ENCODE measurements at places on chromosomes 5 and 9.

GRCh38 chr9:70413464-70413798 is 1.0 kb downstream of the KLF9 start:
- no peak for DNase-seq

GRCh38 chr5:76607353-76607871 is 15.8 kb downstream of the F2RL2 start:
- no peak for DNase-seq

DNA sequence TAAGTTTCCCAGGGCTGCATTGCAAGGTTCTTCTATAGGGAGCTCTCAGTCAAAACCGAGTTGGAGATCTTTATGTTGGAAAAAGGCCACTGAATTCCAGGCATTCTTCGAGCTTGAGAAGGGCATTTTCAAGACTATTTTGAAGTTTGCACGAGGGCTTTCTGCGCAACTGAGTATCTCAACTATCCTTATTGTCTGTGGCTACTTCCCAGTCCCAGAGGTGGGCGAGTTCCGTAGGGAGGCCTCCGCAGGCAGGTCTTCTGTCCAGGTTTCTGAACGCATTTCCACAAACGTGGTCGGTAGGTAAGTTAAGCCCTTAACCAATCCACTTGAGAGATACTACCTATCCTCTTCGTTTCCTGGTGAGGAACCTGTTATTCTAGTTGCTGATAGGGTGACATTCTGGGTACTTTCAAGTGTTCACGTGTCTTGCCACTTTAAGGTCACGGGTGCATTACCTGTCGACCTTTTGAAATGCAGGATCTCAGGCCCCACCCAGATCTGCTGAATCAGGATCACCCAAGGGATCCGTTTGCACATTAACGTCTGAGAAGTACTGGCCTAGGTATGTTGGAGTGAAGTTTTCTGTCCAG is 51.4 kb upstream of the TJP2 start:
- no peak for DNase-seq

DNA sequence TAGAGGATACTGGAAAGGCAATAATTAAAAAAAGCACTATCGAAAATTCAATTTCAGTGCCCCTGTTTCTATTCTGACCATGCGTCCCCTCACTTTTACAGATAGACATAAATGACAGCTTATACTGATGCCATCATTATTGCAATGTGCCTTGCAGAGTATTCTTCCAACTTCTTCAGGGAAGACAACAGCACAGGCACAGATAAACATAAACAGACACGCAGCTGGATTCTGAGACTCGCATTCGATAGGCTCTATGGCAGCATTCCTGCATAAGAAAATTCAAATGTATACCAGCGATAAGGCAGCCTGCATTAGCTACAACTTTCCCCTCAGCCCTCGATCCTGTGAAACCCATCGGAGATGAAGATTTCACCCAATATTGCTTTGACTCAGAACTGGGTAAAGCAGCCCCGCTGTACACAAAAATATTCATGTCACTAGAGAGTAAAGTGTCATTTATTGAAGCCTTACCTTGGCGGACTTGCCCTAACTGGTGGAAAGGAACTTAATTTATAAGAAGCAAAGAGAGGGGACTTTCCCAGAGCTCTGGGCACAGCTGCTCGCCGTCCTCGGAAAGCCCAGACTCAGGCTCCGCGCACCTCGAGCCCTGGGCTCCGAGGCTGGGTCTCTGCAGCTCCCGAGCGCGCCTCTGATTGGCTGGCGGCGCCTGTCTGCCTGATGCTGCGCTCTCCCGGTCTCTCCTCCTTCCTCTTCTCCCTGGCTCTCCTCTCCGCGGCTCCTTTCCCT is at the start of gene CDH18:
Gene CDH18, minus strand, starts transcription at position 589 of the 750 bp plus-strand sequence. CDS start 149,214 bp downstream, outside the sequence.
- DNase-seq, result no peak

- DNase-seq, result no peak
These were observed 11.8 kb upstream of the ACTBL2 start for GRCh38 chr5:57494104-57495098.

DNA sequence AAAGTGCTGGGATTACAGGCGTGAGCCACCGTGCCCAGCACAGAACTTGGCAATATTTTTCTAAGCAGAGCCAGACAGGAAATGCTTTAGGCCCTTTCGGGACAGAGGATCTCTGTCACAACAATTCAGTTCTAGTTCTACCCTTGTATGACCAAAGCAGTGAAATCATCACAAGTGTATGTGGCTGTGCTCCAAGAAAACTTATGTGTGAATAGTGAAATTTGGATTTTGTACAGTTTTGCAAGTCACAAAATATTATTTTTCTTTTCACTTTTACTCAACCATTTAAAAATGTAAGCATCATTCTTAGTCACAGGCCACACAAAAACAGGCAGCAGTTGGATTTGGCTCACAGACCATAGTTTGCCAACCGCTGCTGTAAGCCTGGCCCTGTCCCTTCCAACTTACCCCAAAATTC is 20.4 kb upstream of the PRUNE2 start:
- no peak for DNase-seq

DNA sequence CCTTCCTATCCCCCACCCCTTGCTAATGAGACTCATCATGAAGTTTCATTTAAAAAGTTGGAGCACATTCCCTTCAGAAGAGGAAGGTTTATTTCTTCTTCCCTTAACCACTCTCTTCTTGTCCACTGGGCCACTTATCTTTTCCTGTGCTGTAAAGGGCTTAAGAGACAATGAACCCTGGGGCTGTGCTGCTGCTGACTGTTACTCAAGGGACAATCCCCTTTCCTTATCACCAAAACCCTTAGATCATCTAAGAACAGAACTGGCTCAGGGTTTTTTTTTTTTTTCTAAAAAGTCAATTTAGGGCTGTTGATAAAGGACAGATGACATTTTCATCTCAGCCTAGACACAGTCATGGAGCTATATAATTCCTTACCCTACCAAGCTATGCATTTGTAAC is 29.6 kb downstream of the CAPSL start:
- no peak for DNase-seq

DNA sequence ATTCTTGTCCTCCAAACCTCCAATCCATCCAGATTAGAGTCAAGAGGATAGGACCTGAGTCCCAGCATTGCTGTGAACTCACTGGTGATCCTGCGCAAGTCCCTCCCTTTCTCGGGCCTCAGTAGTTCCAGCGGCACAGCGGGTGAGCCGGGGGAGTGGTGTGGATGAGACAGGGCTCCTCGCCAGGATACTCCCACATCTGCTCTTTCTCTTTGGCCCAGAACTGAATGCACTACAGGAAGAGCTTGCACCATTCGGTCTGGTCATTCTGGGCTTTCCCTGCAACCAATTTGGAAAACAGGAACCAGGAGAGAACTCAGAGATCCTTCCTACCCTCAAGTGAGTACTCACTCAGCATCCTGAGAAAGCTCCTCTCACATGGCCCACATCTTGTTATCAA is 6.3 kb downstream of the GPX3 start:
- DNase-seq, result no peak

- DNase-seq, result no peak
These were observed 3.6 kb upstream of the PAX5 start for GRCh38 chr9:37037503-37038301.

DNA sequence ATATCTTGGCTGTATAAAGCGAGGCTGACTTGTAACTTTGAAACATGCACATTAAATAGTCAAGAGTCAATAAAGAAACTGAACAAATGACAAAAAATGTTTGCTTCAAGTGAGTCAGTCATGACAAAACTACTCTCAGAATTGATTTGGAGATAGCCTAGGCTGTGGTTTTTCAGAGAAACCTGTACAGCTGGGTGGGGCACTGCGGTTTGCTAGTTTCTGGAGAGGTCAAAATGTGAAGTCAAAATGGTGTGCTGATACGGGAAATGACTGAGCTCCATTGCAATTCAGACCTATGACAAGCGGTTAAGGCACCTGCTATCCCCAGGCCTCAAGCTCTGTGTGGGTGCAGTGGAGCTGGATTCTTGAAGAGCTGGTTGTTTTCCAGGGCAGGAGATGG is 10.3 kb upstream of the CD180 start:
- no peak for DNase-seq

DNA sequence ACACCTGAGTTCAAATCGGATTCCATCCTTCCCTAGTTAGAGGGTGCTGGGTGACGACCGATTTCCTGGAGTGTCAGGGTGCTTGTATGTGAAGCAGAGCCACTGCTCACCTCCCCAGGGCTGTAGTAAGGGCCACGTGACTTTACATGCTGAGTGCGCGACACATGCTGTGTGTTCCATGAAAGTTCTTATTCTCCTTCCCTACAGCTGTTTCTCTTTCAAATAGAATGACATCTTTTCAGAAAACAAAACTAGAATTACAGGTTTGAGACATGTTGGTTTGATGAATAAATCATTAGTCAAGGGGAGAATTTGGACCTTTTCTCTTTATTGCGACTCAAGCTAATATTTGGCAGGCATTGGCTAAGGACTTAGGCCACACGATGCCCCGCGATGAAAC is 113.1 kb downstream of the JMY start:
- DNase-seq, result no peak

- DNase-seq, result no peak
These were observed 23.2 kb downstream of the DOCK8 start for GRCh38 chr9:237858-238345.

DNA sequence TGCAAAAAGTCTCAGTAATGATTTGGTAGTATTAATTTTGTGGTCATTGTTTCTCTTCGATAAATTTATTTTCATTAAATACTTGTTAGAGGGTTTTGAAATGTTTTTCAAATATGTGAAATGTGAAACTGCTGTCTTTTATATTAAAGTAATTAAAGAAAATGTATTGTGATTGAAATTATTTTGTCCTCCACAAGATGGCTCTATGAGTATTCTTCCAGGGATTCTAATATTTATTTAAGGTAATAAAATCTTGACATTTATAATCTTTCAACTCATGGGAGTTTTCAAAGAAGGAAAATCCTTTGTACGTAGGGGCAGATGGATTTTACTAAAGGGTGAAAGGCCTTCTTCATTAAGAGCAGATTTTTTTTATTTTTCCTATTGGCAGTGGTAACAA is 19.3 kb downstream of the ISOC1 start:
- no peak for DNase-seq

DNA sequence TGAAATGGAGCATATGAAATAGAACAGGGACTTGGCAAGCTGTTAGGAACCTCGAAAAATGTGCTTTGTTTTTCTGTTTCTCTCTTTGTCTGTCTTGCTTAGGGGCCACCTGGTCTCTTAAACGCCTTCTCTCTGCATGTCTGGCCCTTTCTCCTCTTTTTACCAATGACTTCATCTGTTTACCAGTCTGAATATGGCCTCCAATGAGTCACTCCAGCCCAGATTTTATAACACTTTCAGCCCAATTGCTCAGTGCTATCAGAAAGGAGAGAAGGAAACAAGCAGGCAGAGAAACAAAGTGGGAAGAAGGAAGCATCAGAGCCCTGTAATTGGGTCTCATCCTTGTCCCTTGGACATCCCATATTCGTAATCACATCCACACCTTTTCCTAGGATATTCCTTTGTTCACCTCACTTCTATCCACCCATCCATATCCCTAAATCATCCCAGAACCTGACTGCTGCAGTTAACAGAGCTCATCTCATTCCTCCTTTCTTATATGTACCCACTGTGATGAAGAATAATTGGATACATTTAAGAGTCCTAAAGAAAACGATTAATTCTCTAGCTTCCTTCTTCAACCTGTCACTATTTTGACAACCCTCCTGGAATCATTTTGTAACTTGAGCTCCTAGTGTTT is 151.8 kb upstream of the GPR151 start:
- DNase-seq, result no peak

DNA sequence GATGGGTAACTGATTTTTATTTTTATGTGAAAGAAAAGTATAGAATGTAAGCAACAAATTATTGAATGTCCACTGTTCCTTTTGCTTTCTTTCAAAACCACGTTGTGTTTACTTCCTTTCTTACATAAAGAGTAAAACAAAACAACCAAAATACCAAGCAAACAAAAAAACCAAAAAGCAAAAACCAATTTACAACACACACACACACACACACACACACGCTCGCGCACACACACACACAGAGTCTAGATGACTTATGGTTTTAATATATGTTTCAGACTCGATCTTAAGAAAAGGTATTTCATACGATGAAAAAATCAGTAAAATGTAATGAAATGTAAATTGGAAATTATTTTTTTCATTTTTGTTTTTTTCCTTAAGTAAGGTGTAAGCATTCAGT is 80.3 kb downstream of the ADGRV1 start:
- no peak for DNase-seq

DNA sequence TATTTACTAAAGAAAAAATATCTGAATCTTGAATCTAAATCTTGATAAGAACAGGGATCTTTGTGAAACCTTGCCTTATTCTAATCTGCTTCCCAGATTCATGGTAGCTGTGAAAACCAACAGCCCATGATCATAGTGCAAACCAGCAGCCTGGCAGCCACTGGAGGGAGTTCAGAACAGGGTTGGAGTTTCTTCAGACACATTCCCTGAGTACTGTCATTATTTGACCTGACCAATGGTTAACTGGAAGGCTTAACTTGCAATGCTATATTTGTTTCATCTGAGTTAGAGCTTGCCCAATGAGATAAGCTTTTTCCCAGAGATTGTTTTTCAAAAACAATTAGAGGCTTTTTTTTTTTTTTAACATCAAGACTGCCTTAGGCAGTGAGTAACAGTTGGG is 47.8 kb downstream of the LOX start:
- DNase-seq, result no peak

- DNase-seq, result no peak
These were observed 53.6 kb downstream of the C9orf50 start for GRCh38 chr9:129567329-129567728.

GRCh38 chr5:153542536-153542935 is 52.1 kb downstream of the GRIA1 start:
- DNase-seq, result no peak

DNA sequence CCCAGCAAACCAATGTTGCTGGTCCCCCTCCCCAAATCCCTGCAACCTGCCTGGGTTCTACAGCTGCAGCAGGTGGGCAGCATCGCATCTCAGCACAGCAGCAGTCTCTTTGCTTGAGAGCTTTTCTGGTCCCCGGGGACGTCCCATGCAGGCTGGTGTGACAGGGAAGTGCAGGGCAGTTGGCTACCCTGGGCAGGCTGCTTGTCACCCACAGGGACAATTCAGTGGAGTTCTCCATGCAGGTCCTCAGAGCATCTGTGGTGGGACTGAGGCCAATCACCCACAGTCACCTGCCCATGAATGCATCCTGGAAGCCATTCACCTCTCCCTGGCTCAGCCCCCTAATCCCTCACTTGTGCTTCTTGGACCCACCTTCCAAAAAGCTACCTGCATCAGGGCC is 43.9 kb upstream of the SEMA4D start:
- DNase-seq, result no peak

All from nucleus accumbens (tissue), 56 donors.